ENCODE measurements at places on chromosomes 6 and 20.

- DNase-seq = no peak
Measured at GRCh38 chr6:10891960-10892359, 5.1 kb downstream of the SYCP2L start.

DNA sequence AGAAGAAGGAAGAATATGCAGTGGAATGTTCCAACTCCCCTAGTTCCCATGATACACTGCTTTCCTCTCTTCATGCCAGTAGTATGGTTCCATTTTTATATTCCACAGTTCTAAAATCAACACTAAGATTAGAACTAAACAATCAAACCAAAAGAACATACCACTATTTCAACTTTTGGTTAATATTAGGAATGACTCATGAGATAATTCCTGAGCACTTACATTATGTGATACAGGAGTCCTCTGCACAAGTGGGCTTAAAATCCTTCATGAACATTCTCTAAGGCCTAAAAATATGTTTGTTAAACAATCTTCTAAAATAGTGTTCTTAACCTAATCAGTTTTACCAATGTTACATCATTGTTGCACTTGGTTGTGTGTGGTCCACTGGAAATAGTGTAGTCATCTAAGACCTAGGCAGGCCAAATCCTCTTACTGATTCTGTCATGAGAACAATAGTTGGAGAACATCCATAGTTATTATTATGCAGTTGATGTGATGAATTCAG, 30.3 kb upstream of the RCAN2 start:
- DNase-seq = no peak

DNA sequence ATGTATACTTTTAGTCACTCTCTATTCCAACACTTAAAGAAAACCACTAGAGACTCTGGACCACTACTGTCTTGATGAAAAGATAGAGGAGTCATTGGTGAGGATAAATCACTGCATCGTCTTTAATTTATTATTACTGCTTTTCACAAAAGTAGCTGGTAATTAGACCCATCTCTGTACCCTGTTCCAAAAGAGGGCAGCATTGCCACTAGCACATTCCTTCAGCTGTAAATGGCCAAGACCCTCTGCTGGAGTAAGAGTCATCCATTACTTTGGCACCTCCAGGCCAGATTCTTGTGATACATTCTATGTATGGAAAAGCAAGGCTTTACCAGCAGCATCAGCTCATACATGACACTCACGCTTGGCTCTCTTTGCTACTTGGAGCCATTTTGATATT, 49.5 kb upstream of the PREP start:
- DNase-seq = no peak

- DNase-seq = no peak
Measured at GRCh38 chr20:63745961-63746731, 6.6 kb downstream of the SLC2A4RG start.

- peak; percentile 47 for DNase-seq
Measured at GRCh38 chr20:2914160-2914559, 40.9 kb downstream of the PTPRA start.

DNA sequence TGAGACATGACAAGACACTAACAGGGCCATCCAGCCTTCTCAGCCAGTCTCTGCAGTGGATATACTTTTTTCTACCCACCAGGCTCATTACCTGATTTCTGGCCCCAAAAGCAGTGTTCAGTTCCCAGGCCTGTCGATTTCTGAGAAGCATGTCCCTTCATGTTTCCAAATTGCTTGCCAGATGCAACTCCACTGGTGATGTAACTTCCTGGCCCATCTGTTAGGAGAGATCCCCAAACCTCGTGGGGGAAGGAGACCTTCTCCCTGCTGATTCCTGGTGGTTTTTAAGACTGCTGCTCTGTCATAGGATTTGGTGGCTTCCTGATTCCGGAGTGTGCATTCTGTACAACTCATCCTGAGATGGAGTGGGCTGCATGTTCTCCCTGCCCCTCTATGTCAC, 31.6 kb upstream of the MRPS10 start:
- DNase-seq = peak; percentile 15

GRCh38 chr6:31467151-31467550, 30.8 kb upstream of the MICB start:
- DNase-seq = no peak

DNA sequence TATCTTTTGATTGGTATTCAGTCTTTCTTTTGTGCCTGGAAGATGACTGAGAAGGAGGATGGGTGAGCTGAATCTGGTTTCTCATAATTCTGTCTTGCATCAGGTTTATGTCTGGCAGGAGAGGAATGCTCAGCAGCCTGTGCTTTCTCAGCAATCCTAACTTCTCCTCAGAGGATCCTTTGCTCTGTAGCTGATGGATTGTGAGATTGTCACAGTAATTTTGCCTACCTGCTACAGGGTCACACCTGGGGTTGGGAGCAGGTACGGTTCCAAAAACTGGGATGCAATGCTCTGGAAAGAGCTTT, 2.1 kb upstream of the HS3ST5 start:
- no peak for DNase-seq

GRCh38 chr20:62088258-62089127, 22.8 kb upstream of the TAF4 start:
- DNase-seq = peak; percentile 89

DNA sequence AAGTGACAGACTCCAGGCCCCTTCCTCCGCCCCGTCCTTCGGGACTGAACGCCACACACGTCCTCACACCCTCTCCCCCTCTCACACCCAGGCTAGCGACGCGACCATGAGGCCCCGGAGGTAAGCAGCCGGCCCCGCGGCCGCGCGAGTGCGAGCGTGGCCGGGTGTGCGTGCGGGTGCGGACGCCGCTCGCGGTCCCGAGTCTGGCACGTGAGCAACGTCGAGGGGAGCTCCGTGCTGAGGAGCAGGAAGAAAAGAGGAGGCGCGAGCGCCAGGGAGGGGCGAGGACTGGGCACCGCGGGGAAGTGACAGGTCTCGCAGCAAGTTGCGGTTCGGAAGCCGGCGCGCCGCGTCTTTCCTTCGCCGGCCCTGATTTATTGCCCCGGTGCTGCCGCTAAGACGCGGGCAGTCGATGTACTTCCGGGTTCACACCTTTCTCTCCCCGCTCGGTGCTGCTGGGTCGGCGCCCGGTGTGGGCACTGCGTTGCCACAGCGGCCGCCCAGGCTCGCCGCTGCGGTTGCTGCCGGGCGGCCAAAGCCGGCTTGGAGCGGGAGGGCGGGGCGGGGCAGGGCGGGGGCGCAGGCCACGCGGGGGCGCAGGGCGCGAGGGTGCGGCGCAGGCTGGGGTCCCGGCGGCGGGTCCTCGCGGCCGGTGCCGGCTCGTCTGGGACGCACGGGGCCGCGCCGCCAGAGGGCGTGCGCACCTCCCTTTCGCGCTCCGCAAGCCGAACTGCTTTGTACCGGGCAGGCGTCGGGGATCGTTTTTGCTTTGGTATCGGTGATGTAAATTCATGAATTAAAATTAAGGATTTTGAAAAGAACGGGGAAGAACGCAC, 15.8 kb upstream of the LIN28B start:
- DNase-seq = peak; percentile 40

DNA sequence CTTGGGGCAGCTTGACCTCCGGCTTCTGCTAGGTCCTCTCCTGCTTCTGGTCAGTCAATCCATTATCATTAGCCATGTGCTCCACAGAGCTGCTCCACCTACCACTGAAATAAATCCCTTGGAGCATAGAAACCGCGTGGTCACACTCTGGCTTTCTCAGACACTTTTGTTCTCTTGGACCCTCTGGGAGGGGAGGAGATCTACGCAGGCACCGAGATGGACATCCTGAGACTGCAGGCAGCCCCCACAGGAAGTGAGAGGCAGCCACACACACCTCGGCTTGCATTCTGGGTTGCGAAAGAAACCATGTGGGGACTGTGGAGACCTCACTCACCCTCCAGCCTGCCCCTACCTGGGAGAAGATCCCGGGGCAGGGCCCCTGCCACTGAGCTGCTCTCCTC, 79.5 kb downstream of the FYN start:
- DNase-seq = no peak

GRCh38 chr6:135265278-135265677, 84.2 kb downstream of the MYB start:
- no peak for DNase-seq

GRCh38 chr20:54221353-54221752, 13.5 kb downstream of the PFDN4 start:
- DNase-seq = no peak

- DNase-seq = no peak
Measured at GRCh38 chr6:107574856-107575255, 84.9 kb downstream of the SOBP start.

DNA sequence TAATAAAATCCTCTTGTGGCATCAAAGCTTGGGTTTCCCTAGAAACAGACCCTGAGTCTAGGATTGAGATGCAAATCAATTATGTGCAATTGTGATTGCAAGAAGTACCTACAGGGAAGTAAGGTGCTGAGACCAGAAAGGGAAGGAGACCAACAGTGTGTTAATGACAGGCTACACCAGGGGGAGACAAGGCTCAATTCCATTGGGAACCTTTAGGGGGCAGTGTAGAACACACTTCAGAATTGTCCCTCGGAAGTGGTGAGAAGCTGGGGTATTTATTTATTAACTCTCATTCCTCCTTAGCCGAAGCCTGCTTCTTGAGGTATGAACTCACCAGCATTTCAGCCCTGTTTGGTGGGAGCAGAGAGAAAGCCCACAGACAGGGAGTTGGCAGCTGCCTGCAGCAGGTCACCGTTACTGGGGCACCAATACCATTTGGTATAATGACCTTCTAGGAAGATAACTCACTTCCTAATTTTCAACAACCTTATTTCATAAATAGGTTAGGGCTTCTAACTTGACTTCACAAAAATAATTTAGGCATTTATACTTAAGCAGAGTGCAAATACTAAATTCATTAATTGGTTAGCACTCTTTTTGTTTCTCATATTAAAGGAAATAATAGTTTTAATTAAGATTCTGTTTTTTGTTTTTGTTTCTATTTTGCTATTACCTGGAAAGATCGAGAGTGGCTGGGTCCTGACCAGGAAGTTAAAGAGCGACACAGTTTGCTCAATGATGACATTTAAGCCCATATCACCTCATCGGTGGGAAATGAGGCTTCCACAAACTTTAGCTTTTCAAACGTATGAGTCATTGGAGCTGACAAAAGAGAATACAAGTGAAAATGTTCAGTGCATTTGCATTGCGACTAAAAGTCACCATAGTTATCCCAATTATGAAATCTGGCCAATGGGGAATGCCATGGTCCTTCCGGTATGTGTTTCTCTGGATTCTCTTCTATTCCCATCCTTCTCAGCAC, 94.8 kb downstream of the BTBD3 start:
- peak; percentile 59 for DNase-seq

DNA sequence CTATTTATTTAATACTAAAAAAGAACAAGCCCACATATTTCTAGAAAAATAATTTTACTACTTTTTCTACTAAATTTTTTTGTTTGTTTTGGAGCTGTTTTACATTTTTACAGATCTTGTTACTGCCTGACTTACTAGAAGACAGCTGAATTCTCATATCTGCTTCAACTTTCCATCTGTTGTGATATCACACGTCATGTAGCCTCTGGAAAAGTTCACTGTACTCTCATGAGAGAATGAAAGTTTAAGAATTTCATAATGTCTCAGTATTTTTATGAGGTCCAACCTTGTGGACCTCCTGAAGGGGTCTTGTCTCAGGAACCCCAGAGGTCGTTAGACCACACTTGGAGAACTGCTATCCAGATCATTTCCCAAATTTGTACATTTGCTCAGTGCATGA, 81.7 kb upstream of the MTHFD1L start:
- DNase-seq = no peak

GRCh38 chr6:34226731-34227586, 9.7 kb upstream of the HMGA1 start:
- DNase-seq = no peak

GRCh38 chr6:72321788-72322187, 300.1 kb upstream of the KCNQ5 start:
- DNase-seq = no peak

DNA sequence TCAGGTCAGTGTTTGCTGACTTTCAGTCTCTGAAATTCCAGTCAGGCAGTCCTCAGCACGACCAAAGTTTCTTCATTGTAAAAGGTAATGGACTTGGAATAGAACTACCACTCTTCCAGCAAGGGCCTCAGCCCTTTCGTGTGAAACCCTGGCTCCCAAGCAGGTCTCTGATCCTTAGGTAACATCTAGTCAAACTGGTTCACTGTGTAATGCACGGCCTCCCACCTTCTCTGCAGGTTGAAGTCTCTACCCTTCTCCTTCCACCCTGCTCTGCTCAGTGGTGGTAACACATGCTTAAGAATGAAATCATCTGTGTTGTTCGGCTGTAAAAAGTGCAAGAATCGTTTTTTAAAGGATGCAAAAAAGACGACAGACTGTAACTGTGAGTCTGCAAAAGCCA, 287.2 kb upstream of the POU3F2 start:
- DNase-seq = no peak

- no peak for DNase-seq
Measured at GRCh38 chr20:62797671-62798532, 1.6 kb downstream of the MRGBP start.

- DNase-seq = no peak
Measured at GRCh38 chr6:41964201-41964887, 22.7 kb upstream of the CCND3 start.

GRCh38 chr6:39092124-39092523, 22.9 kb downstream of the SAYSD1 start:
- DNase-seq = peak; percentile 17

- DNase-seq = no peak
Measured at GRCh38 chr6:98836962-98837944, 2.9 kb downstream of the POU3F2 start.

DNA sequence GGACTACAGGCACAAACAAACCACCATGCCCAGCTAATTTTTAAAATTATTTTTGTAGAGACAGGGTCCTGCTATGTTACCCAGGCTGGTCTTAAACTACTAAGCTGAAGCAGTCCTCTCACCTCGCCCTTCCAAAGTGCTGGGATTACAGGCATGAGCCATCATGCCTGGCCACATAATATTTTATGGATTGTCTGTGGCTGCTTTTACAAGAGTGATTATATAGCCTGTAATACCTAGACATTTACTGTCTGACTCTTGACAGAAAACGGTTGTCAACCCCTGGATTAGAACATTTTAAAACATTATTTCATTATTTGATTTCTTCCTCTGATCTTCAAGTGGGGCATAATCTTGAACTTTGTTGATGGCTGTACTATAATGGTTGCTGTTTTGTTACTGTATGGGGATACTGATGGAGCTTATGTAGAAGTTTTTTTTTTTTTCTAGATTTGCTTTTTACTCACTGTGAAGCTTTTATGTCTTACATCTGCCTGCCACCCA, 14.3 kb downstream of the PARD6B start:
- no peak for DNase-seq

DNA sequence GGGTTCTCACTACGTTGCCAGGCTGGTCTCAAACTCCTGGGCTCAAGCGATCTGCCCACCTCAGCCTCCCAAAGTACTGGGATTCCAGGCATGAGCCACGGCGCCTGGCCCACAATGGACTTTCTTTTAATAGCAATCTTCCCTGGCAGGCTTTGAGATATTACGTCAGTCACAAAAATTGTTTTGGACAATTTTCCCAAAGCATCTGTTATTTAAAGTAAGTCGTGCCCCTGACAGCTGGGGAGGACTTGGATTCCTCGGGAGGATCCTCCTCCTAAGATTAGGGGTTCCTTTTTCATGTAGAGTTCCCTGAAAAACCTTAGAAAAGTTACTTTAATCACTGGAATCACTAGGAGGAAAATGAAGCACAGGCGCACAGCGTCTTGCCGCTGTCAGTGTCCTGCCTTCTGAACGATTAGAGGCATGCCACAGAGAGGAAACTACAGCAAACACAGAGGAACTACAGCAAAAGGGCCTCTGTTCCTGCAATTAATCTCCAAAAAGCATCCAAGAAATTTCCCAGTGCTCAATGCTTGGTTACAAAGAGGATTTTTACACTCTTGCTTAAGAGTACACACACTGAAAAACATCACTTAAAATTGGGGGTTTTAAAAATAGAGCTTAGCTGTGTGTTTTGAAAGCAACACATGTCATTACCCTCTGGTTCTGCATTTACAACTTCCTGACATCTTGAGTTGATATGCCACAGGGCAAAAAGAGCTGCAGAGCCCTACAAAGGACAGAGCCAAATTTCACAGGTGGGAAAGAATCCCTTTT, 4.5 kb downstream of the ACSS1 start:
- no peak for DNase-seq

All from lung microvascular endothelial cell (primary cell).